NCI-H2081 (cell line): ENCODE measurements at places on chromosomes 4 and X.

- no peak for DNase-seq
Observed at GRCh38 chr4:92455951-92456350, 152.2 kb downstream of the GRID2 start.

DNA sequence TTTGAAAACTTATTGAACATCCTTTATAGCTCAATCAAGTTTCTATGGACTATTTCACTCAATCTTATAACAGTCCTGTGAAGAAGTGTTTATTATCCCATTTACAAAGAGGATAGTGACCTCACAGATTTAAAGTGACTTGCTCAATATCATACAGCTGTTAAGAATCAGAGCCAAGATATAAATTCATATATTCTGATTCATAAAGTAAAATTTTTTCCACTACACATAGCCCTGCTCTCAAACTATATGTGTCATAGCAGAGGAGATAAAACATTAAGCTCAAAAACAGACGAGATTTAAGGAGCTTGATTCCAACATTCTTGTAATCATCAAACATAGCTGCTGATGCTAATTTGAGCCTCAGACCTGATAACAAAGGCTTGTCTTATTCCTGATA is 226.8 kb downstream of the CAMK2D start:
- DNase-seq: no peak

DNA sequence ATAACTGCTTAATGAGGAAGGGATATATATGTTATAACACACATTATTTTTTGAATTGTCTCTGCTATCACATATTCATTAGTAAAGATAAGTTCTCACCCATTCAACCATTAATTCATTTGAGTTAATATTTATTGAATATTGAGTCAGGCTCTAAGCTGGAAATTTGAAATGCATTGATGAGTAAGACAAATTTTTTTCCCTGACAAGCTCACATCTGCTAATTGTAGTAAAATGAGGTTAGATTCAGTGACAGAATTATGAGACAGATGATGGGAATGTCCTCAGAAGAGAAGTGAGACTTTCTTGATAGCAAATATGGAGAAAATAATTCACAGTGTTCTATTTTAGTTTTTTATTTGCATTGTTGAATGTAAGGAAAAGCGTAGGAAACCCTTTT is 194.3 kb downstream of the SLC4A4 start:
- DNase-seq: no peak

- no peak for DNase-seq
Observed at GRCh38 chr4:38377195-38377594, 286.8 kb upstream of the KLF3 start.

DNA sequence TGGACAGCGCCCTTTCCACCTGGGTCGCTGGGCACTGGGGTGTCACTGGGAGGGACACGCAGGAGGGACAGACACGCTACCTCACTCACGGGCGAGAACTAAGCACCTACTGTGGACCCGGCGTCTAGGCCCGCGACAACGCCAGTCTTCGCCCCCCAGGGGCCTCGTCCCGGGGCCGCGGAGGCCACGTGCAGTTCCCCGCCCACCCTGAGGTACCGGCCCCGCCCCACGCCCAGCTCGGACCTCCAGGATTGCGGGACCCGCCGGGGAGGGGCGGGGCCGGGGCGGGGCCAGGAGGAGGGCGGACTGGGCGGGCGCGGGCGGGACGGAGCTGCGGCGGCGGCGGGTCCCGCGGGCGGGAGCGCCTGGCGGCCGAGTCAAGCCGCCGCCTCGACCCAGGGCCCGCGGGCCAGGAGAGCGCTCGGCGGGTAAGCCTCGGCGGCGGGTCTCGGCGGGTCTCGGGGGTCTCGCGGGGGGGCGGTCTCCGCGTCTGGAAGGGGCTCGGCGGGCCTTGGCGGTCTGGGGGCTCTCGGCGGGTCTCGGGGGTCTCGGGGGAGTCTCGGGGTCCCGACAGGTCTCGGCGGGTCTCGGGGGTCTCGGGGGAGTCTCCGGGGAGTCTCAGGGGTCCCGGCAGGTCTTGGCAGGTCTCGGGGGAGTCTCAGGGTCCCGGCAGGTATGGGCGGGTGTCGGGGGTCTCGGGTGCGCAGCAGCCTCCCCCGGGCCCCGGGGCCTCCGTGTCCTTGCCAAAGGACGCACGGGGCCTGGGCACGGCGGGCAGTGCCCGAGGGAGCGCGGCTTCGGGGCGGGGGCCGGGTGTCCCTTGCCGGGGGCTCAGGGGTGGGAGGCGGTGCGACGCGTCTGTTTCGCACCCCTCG is at the start of gene SH3BP2:
SH3BP2 (plus strand) TSS at position 375 of the 875 bp plus-strand sequence. CDS start 27,533 bp downstream, outside the sequence.
- DNase-seq: no peak

- DNase-seq: no peak
Observed at GRCh38 chr4:140673729-140674128, 82.5 kb downstream of the TBC1D9 start.
